Lung microvascular endothelial cell (primary cell): ENCODE measurements at places on chromosomes 6 and 20. TPM values are rescaled to one million over a fixed set of nuclear protein-coding genes. Genes with fewer than 3 reads are reported as not detected.

RNF39 gene
- not detected in 2 replicates for total RNA-seq

GLP1R gene
- total RNA-seq = not detected in 2 replicates

GRCh38 chr6:30091577-30092381, 16.2 kb upstream of the RNF39 start:
- DNase-seq = peak; percentile 31

GRCh38 chr20:45985573-45985972, 13.6 kb upstream of the ZNF335 start:
- no peak for DNase-seq

GRCh38 chr20:50953821-50954220, 4.5 kb downstream of the DPM1 start:
- DNase-seq = no peak

DNA sequence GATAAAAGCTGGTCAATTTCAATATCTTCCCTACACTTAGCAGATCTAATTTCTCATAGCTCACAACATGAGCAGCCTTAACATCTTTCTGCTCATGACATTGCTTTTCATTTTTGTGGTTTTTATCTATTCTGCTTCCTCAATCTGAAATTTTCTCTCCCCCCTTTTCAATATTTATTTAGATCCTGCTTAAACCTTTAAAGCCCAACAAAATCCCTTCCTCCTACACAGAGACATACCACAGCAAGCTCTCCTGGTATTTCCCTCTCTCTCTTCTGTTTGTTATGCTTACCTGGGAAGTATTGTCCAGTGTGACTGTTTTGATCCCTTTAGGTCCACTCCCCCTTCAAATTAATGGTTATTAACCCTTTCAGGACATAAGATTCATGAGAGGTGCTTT, 582.5 kb downstream of the RFPL4B start:
- DNase-seq = peak; percentile 49

DNA sequence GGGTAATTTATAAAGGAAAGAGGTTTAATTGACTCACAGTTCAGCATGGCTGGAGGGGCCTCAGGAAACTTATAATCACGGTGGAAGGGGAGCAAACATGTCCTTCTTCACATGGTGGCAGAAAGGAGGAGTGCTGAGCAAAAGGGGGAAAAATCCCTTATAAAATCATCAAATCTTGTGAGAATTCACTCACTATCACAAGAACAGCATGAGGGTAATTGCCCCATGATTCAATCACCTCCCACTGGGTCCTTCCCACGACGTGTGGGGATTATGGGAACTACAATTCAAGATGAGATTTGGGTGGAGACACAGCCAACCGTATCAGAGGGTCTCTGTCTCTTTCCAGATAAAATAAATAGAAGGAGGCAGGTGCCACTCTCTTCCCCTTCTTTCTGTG, 48.7 kb downstream of the TNFAIP3 start:
- no peak for DNase-seq

GRCh38 chr6:145904391-145904790, 59.8 kb downstream of the SHPRH start:
- peak; percentile 56 for DNase-seq
